Stimulated activated CD4-positive, alpha-beta T cell treated with anti-CD3 and anti-CD28 coated beads, Interleukin-15, amount 100 ng/mL, for 24 hours (primary cell): ENCODE measurements at places on chromosomes 5 and 9.
A peak's percentile ranks its signal among the peaks of the same experiment; 100 is the strongest.

DNA sequence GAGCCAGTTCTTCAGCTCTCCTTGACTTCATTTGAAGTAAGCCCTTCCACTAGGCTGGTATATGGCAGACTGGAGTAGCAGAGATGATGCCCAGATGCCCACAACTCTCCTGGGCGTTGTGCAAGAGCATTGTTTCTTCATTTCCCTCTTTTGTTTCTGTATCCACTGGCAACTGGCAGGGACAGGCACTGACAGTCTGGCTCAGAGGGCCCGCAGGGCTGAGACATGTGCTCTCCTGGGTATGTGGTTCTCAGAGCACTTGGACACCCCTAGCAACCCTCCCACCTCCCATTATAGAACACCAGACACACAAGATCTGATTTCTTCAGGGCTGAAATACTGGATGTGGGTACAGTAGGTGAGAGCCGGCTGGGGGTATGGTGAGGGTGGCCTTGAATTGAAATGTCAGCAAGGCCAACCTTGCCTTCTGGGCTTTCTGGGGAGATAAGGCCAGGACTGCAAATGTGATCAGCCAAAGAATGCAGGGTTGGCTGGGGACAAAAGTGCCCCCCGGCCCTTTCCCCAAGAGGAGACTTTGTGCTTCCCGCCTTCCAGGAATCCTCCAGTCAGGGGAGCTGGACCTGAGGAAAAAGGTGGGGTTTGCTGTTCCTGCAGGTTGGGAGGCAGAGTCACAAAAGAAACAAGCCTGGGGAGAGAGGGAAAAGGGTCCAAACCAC, 28.6 kb upstream of the CTNNA1 start:
- DNase-seq = no peak

DNA sequence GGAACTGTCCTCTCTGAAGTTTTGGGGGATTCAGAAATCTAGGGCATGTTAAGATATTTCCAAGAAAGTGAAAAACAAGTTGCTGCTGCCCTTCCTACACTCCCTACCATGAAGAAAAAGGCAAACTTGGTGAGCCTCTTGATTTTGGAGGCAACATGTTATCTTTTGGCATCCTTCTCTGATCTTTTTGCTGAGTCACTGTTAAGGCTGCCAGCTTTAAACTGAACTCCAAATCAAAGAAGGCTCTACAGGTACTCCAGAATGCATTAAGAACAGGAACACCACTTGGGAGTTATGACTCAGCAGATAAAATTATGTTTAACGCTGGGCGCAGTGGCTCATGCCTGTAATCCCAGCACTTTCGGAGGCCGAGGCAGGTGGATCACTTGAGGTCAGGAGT, 24.0 kb downstream of the PCDHB15 start:
- DNase-seq = no peak

GRCh38 chr9:5186416-5187169, 1.2 kb upstream of the INSL6 start:
- peak; percentile 63 for DNase-seq

GRCh38 chr5:78627175-78627574, 21.4 kb downstream of the LHFPL2 start:
- DNase-seq = no peak

DNA sequence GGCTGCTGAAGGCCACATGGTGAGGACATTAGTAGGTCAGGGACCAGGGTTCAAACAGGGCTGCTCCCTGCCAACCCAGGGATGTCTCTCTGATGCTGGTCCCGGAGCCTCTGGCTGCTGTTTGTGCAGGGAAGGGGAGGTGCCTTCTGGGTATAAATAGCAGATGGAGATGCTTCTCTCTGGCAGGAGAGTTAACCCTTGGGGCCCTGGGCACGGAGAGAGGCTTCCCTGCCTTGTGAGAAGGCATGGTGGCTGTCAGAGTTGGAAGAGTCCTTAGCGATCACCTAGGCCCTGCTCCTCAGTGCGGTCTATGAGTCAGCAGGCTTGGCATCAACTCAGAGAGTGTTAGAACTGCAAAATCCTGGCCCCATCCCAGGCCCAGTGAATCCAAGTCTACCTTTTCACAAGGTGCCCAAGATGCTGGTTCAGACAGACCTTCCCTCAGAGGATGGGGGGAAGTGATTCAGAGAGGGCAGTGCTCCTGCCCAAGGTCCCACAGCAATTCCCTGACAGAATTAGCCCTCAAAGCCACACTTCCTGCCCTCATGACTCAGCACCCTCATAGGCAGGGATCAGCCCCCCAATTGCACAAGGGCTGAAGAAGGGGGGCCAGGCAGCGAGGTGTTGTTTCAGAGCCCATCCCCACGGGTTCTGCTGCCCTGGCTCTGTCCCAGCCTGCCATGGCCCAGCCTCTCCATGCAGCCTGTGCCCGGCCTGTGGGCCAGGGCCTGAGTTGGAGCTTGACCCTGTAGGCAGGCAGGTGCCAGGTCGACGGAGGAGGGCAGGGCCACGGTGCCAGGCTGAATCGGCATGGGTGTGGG, 25.6 kb downstream of the CAMK2A start:
- DNase-seq = no peak

DNA sequence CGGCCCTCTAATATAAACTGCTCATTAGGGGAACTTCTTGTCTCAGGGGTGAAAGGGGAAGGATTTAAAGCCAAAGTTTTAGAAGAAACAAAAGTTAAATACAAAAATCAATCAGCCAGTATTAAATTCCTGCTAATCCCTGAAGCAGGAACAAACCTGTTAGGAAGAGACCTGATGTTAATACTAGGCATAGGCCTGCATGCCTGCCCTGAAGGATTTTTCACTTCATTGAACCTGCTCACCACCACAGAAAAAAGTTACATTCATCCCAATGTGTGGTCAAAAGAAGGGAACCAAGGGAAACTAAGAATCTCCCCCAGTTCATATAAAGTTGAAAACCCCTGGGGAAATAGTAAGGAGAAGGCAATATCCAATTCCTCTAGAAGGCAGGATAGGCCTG, 9.4 kb upstream of the RNF180 start:
- no peak for DNase-seq

GRCh38 chr5:10671041-10672008, 89.7 kb downstream of the DAP start:
- DNase-seq = no peak

- no peak for DNase-seq
Measured at GRCh38 chr5:2891781-2892180, 140.3 kb upstream of the IRX2 start.

GRCh38 chr9:77981332-77981731, 50.3 kb downstream of the GNAQ start:
- DNase-seq = no peak

DNA sequence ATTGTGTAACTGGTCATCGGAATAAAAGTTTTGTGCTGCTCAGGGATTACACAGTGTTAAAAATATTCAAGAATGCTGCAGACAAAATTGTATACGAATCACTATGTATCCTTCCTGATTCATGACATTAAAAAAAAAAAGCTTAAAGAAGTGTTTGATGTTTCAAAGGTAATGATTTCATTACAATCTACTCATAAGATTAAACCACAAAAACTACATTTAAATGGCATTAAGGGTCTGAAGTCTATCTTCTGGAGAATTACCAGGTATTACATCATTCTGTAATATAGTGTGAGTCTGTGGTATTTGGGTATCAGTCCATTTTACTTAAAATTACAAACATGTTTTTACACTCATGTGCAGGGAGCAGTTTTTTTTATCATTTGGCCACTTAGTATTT, 324.4 kb downstream of the NDUFS4 start:
- DNase-seq = no peak

DNA sequence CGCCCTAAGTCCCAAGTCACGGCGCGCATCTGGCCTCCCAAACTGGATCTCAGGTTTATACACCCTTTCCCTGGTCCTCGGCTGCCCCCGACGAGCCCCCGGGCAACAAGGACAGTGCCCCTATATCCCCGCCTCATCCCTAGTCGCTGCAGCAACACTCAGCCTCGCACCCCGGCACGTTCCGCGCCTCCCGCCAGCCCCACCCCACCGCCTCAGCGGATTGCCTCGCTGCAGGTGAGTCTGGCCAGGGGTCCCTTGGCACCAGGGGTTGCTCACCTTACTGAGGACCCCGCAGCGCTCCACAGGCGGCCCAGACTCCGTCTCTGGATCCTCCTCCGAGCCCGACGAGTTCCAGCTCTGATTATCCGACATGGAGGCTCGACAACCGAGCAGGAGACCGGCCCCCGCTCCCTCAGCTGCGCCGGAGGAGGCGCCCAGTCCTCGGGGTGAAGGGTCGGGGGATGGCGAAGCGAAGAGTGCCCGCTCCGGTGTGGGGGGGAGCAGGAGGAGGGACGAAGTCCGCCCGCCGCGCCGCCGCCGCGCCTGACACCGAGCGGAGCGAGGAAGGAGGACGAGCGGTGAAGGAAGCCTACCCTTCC, 494 bp downstream of the CERT1 start:
- DNase-seq = peak; percentile 45

DNA sequence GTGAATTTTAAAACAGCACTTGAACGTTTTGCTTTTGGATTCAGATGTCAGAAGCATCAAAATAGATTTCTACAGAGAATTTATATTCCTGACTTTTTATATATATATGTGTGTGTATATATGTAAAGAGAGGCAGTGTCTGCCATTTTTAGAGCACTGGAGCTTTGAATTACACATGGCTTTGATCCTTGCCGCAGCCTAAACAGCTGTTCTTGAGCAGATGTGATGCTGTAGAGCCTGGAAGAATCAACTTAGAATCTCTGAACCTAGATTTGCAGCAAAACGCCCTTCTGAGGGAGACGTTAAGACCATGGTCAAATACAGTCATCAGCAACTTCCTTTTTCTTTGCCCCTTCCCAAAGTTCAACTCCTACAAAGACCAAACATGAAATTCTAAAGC, 21.7 kb upstream of the C5orf47 start:
- no peak for DNase-seq

DNA sequence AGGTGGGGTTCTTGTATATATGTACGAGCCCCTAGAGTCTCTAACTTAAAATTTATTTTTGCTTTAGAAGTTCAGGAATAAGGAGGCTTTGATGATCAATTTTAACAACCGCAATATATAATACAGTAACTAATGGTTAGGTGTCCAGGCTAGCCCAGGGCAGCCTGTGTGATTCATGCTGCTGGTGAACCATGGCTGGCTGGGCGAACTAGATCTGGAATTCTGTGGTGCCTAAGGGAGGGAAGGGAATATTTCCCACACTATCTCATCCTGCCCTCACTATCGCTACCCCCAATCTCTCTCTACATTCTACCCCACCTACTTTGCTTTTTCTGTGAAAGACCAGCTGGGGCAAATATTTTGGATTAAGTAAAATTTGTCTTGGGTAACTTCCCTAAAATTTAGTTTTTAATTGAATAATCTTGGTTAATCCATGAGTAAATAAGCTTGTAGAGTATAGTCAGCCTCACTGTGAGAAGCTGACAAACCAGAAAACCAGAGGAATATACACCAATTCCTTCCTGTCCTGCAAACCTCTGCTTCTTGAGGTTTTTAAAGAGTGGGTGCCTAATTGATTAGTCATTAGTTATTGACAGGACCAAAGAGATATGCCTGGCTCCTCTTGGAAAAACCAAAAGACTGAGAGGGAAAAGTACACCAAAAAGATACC, 115.1 kb upstream of the CCDC152 start:
- no peak for DNase-seq

GRCh38 chr5:139049780-139050179, 148.4 kb downstream of the SIL1 start:
- DNase-seq = no peak

DNA sequence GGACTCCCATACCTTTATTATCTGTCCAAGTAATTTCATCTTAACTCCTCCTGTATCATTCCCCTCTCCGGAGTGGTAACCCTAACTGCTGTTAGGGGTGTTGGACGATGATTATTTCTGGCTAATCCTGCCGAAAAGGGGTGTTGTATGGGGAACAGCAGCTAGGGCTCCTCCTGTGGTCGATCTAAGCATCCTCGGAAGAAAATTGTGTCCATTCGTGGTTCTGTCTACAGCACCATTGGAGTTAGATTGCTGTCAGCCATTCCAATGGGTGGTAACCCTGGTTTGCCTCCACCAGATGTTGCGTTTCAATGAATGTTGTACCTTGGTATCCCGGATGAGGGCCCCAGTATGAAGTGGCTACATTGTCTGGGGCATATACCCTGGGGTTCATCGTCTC, 35.6 kb upstream of the LMNB1 start:
- DNase-seq = no peak

DNA sequence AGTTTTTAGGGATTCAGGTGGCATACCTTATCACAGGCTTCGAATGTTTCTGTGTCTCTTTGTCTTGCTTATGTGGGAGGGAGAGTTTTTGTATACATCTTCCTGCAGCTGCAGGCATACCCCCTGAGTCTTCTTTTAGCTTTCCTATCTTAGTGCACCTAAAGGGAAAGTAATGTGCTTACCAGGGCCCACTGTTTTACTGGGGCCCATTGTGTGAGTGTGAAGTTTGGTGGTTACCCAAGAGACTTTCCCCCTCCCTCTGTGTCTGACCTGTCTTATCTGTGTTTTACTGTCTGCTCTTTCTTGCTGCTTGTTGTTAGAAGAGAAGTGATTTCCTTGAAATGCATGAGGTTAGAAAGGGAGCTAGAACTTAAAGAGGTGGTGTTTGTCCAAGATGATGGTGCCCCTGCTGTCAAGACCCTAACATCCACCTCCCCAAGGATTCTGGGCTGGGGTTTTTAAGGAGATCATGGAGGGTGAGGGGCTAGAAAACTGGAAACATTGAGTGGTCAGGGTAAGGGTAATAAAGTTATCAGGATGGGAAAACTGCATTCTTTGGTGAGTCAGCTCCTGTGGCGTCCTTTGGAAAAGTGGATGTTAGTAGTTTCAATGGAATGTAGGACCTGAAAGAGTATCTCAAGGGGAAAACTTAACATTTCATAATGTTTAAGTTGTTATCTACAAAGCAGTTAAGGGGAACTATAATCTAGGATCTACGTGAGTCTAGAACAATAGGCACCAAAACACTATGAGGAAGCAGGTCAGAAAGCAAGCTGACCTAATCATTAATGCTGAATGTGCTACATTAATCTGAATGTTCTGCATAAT, 583.5 kb upstream of the TUSC1 start:
- DNase-seq = no peak

DNA sequence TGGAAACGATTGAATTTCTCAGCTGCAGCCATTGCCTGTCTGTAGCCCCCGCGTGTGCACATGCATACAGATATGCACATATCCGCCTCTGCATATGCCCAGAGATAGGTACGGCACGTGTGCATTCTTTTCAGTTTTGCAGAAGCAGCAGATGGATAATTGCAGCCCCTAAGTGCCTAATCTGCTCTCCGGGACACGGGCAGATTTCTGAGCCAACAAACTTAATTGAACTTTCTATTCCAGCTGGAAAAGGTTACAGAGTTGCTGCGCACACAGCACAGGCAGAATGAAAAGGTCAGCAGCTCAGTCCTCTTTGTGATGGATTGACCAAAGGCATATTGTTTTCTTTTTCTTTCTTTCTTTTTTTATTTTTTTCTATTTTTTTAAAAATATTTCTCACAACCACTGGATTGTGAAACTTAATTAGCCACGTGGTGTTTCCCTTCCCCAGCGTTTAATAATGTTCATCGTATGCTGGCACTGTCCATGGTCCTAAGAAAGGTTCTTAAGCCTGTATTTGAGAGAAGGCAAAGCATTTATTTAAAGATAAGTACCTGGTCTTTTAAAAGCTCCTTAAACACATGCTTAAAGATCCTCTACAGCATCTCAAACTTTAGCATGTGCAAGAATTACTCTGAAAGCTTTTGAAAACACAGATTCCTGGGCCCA, 270.2 kb upstream of the BRINP1 start:
- DNase-seq = no peak
